Ascending aorta (tissue), 2 donors: ENCODE measurements at places on chromosomes 1 and 21. TPM values are rescaled to one million over a fixed set of nuclear protein-coding genes. Genes with fewer than 3 reads are reported as not detected.

DNA sequence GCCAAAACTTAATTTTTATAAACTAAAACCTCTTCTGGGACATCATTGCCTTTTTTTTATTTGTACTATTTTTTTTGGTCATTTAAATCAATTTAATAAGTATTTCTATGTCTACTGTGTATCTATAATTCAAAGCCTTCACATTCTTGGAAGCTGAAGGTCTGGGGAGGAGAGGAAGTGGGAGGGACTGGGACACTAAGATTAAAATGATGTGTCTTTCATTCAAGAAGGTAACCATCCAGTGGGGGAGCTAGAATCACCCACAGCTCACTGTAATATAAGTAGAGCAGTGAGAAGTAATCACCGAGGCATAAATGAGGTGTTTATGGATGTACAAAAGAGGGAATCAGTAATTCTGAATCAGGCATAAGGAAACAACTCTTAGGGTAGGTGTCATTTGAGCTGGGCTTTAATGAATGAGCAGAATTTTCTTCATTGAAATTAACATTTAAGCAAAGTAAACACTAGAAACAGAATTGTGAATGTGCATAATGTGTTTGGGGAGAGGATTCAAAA lies 52.8 kb downstream of the PTGER3 start:
- no peak overlapping the region for H3K4me3 ChIP-seq
- no peaks in the 10 kb centered on the region for H3K36me3 ChIP-seq
- no peak overlapping the region for H3K27ac ChIP-seq
- DNase-seq = no peak
- H3K4me1 ChIP-seq = no peaks in the 10 kb centered on the region
- H3K27me3 ChIP-seq = no peaks in the 10 kb centered on the region

GRCh38 chr21:27424601-27425000 lies 457.7 kb upstream of the ADAMTS5 start:
- H3K27ac ChIP-seq = peak overlapping the region; percentile 54
- no peak overlapping the region for H3K4me3 ChIP-seq
- H3K36me3 ChIP-seq = no peaks in the 10 kb centered on the region
- peaks cover 31% of the 10 kb centered on the region for H3K4me1 ChIP-seq
- no peaks in the 10 kb centered on the region for H3K27me3 ChIP-seq

GRCh38 chr1:218242171-218242570 lies 42.9 kb upstream of the RRP15 start:
- no peaks in the 10 kb centered on the region for H3K36me3 ChIP-seq
- no peak overlapping the region for H3K27ac ChIP-seq
- no peak for DNase-seq
- H3K4me1 ChIP-seq = no peaks in the 10 kb centered on the region

The ATP1A4 gene
- not detected for total RNA-seq

The SFN gene
- 17.8 TPM for total RNA-seq

DNA sequence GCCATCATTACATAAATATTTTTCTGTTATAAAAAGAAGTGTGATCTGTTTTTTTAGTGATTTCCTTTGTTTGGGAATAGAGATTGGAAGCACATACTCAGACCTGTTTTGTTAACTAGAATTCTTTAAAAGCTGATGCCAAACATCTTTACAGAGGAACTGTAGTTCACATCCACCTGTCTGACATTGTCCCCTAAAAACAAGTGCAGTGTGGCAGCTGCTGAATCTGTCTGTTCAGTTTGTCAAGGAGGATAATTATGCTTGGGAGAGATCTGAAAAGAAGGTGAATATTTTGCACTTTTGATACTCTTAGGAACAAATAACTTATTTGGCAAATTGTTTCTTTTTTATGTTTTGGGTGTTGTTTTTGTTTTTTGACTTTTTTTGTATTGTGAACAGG lies 13.6 kb downstream of the AGMAT start:
- H3K27me3 ChIP-seq = no peaks in the 10 kb centered on the region
- peaks cover 32% of the 10 kb centered on the region for H3K36me3 ChIP-seq
- H3K27ac ChIP-seq = no peak overlapping the region
- no peak overlapping the region for H3K4me3 ChIP-seq
- no peak for DNase-seq

- no peak overlapping the region for H3K27ac ChIP-seq
- no peaks in the 10 kb centered on the region for H3K27me3 ChIP-seq
- H3K4me1 ChIP-seq = no peaks in the 10 kb centered on the region
- no peak for DNase-seq
- H3K36me3 ChIP-seq = no peaks in the 10 kb centered on the region
- H3K4me3 ChIP-seq = no peak overlapping the region
Observed at GRCh38 chr1:234250747-234251146, 122.5 kb upstream of the COA6 start.

The RSPH1 gene
- not detected for total RNA-seq

The TCHH gene
- total RNA-seq = not detected

DNA sequence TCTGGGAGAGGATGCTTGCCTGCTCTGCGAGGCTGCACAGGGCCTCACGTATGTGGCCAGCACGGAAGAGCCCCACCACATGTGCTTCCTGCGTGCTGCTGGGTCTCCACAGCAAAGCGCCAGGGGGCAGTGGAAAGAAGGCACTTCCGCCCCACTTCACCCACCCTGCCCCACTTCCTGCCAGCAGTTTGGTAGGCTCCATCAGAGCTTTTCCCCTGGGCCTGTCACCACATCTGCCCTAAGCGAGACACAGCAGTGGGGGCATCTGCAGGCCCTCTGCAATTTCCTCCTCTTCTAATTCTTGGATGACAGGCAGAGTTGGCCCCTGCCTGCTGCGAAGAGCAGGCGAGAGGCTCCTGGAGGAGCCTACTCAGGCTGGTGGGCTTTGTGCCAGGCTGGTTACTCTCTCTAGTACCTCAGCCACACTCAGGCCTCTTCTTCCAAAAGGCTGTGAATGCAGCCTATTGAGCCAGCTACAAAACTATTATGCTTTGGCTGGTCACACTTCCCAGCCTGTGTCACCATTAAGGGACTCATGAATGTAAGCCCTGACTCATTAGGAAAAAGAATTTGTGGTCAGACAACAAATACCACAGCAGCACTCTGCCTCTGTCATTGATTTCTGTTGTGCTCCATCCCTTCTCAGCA lies 25.0 kb downstream of the CD244 start:
- no peaks in the 10 kb centered on the region for H3K36me3 ChIP-seq
- no peak for DNase-seq
- H3K4me3 ChIP-seq = no peak overlapping the region

DNA sequence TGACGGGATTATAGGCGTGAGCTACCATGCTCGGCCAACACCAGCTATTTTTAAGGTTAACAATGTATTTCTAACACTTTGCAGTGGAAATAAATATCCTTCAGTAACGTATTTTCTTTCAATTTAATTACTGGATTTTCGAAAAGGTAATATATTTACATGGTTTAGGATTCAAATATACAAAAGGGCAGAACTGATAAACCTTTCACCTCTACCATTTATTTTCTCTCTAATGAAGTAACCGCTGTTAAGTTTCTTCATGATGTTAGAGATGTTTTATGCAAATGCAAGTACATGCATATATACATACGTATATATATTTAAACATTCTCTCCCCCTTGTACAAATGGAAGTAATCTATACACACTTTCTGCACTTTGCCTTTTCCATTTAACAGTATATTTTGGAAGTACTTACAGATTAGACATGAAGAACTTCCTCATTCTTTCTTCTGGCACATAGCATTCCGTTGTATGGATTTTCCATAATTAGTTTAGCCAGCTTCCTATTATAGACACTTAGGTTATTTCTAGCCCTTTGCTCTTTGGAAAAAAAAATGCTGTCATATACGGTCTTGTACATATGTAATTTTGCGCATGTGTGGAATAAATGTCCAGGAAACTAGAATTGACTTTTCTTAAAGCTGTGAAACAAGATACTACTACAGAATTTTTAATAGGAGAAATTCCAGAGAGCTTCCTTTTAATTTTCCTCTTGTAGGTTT lies 14.9 kb upstream of the HJV start:
- peak overlapping the region; percentile 76 for H3K4me3 ChIP-seq
- peaks cover 4% of the 10 kb centered on the region for H3K4me1 ChIP-seq
- H3K36me3 ChIP-seq = no peaks in the 10 kb centered on the region
- H3K27ac ChIP-seq = peak overlapping the region; percentile 95

The PIK3CD gene
- 19.7 TPM for total RNA-seq

DNA sequence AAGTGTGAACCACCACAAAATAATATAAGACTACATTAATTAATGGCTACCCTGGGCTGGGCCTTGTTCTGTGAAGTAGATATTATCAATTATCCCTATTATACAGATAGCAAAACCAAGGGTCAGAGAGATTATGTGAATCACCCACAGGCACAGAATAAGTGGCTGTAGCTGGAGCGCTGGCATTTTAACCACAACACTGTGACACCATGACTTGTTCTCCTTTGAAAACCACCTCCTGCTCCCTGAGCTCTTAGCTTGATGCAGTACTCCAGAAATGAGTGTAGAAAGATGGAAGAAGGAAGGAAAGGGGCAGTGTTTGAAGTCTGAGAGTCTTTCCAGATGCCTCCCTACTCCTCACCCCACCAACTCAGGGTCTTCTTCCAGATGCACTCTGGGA lies 29.5 kb upstream of the JUN start:
- no peaks in the 10 kb centered on the region for H3K36me3 ChIP-seq
- H3K27ac ChIP-seq = peak overlapping the region; percentile 97
- peaks cover 5% of the 10 kb centered on the region for H3K4me1 ChIP-seq
- no peak for DNase-seq
- H3K27me3 ChIP-seq = no peaks in the 10 kb centered on the region
- H3K4me3 ChIP-seq = no peak overlapping the region

DNA sequence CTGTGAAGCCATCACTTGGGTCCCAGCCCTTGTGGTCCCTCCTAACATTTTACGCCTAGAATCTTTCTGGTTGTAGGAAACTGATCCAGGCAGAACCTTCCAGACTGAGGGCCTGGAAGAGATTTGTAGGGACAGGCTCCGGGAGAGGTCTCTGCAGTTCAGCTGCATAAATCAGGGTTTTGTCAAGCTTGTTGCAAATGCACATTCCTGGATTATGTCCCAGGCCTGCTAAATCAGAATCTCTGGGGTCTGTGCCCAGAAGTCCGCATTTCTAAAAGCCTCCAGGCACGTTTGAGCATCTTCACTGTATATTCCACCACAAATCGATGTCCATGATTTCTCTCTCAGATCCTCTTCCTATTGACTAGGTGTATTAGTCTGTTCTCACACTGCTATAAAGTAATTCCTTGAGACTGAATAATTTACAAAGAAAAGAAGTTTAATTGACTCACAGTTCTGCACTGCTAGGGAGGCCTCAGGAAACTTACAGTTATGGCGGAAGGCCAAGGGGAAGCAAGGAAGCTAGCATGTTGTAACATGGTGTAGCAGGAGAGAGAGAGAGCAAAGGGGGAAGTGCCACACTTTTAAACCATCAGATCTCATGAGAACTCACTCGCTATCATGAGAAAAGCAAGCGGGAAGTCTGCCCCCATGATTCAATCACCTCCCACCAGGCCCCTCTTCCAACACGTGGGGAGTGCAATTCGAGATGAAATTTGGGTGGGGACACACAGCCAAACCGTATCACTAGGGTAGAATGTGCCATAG lies 1.2 kb upstream of the FHAD1 start:
- H3K27ac ChIP-seq = no peak overlapping the region
- H3K36me3 ChIP-seq = no peaks in the 10 kb centered on the region
- DNase-seq = no peak
- H3K4me3 ChIP-seq = no peak overlapping the region
- H3K4me1 ChIP-seq = peaks cover 3% of the 10 kb centered on the region

GRCh38 chr1:207298186-207298585 lies 23.3 kb upstream of the CD55 start:
- no peak overlapping the region for H3K4me3 ChIP-seq
- H3K27me3 ChIP-seq = no peaks in the 10 kb centered on the region
- H3K27ac ChIP-seq = no peak overlapping the region
- H3K36me3 ChIP-seq = no peaks in the 10 kb centered on the region

- H3K27me3 ChIP-seq = no peaks in the 10 kb centered on the region
- peak overlapping the region; percentile 85 for H3K27ac ChIP-seq
- H3K4me1 ChIP-seq = peaks cover 69% of the 10 kb centered on the region
- H3K36me3 ChIP-seq = peaks cover 10% of the 10 kb centered on the region
- peak overlapping the region; percentile 33 for H3K4me3 ChIP-seq
Observed at GRCh38 chr1:27436204-27437159, 44.1 kb downstream of the GPR3 start.

DNA sequence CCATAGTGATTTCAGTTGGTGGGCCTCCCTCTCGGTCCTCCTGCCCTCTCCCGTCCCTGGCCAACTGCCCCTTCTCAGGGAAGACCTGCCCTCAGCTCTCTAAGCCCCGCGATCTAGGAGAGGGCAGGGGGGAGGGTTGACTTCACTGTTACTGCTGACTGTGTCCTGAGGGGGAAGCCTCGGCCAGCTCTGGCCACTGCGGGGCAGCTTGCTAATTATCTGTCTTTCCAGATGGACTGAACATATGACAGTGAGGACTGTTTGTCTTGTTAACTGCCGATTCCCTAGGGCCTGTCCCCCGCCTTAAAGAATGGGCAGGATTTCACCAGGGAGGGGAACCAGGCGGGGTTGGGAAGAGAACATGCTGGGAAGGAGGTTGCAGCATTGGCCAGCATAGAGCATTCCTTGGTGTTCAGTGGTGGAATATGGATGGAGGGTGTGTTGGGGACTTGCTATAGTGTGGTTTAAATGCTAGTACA lies 22.9 kb downstream of the NIPAL3 start:
- no peak overlapping the region for H3K4me3 ChIP-seq
- no peaks in the 10 kb centered on the region for H3K27me3 ChIP-seq
- H3K27ac ChIP-seq = no peak overlapping the region
- DNase-seq = no peak
- H3K36me3 ChIP-seq = no peaks in the 10 kb centered on the region
- H3K4me1 ChIP-seq = no peaks in the 10 kb centered on the region

DNA sequence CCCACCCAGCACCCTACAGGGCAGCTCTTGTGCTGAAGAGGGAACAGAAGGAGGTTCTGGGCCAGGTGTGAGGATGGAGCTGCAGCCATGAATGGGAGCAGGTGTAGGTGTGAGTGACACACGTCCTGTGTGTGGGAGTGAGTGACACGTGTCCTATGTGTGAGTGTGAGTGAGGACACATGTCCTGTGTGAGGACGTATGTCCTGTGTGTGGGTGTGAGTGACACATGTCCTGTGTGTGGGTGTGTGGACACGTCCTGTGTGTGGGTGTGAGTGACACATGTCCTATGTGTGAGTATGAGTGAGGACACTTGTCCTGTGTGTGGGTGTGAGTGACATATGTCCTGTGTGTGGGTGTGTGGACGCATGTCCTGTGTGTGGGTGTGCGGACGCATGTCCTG lies 26.4 kb downstream of the MEGF6 start:
- no peaks in the 10 kb centered on the region for H3K4me1 ChIP-seq
- H3K27ac ChIP-seq = no peak overlapping the region
- H3K4me3 ChIP-seq = no peak overlapping the region
- no peak for DNase-seq
- H3K36me3 ChIP-seq = no peaks in the 10 kb centered on the region
- no peaks in the 10 kb centered on the region for H3K27me3 ChIP-seq
